ENCODE measurements at places on chromosomes 4 and X.

DNA sequence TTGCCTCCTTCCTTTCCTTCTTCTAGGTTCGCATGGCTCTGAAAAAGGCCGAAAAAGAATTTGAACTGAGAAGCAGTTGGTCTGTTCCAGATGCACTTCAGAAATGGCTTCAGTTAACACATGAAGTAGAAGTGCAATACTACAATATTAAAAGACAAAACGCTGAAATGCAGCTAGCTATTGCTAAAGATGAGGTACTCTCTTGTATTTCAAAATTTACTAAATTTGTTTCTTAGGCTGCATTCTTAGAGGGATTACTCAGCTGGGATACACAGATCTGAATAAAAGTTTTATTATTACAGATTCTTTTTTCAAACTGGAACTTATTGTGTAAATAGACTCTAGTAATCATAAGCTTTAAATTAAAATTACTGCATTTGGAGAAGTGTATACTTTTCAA lies 146.9 kb downstream of the STIM2 start:
- no peak for DNase-seq

DNA sequence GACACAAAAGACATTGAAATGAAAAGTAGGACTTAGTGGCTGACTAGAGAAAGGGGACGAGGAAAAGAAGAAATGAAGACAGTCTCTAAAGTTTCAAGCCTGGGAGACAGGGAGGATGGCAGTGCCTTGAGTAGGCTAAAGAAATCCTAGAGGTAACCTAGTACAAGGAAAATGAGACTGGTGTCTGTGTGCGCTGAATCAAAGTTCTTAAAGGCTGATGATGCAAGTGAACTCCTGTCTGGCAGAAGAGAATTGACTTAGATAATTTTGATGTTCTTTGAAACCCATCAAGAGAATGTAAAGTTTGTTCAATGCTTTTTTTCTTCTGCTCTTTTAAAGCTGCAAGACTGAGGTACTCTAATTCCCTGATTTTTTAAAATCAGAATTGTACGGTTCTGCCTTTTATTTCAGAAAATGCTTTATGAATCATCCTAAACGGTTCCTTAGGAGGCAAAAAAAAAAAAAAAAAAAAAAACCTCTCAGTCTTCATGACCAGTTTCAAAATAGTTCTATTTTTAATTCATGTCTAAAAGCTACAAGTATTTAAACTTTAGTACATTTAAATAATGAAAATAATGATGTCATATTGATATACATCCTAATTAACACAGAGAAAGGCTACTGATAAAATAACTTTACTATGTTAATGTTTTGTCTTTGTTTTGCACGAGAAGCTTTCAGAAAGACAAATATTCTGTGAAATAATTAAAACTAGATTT lies 189.8 kb downstream of the PPP3CA start:
- no peak for DNase-seq

GRCh38 chrX:101062176-101062575 lies 10.3 kb upstream of the TRMT2B start:
- no peak for DNase-seq

DNA sequence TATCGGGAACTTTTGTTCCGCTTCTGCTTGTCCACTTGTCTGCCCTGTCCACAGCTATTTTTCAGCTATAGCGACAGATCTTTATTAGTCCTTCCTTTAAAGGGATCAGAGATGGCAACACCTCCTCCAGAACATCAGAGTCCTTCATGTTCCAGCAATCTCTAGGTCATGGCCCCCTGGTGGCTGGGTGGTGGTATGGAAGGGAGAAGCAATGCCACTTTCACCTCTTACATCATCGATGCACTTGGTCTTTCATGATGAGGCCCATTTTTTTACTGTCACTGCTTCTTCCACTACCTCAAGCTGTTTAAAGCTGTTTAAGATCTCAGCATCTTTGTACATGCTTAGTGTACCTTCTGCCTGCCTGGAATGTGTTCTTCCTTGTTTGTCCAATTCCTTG lies 106.7 kb downstream of the ARHGAP6 start:
- peak; percentile 20 for DNase-seq

DNA sequence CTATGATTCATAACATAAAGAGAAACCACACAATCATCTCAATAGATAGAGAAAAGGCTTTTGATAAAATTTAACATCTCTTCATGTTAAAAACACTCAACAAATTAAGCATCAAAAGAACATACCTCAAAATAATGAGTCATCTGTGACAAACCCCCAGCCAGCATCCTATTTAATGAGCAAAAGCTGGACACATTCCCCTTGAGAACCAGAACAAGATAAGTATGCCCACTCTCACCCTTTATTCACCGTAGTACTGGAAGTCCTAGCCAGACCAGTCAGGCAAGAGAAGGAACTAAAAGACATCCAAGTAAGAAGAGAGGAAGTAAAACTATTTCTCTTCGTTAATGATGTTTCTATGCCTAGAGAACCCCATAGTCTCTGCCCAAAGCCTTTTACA lies 507.2 kb downstream of the PABPC4L start:
- DNase-seq, result no peak

DNA sequence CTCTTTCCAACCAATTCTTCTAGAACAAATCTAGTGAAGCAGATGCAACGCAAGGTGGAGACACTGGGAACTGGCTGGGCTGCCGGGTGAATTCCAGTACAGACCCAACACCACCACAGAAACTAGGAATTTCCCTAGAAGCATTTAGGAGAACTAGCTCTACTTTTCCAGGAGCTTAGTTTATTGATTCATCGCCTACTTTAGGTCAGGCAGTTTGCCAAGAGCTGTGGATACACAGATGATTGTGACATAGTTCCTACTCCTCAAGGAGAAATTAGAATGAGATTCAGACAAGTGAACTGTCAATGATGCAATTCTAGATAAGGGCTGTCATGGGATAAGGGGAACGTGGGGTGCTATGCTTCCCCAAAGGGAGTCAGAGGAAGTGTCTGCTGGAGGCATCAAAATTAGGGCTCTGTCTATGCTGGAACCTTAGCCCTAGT lies 350.0 kb downstream of the CAMK2D start:
- DNase-seq, result no peak

Measured in effector CD4-positive, alpha-beta T cell (primary cell).